ENCODE measurements at places on chromosomes 3 and 15. TPM values are rescaled to one million over a fixed set of nuclear protein-coding genes. Genes with fewer than 3 reads are reported as not detected.

GRCh38 chr15:74397239-74398068 lies 30.0 kb upstream of the CYP11A1 start:
- H3K27ac ChIP-seq: no peak overlapping the region
- H3K4me3 ChIP-seq: no peak overlapping the region
- H3K4me1 ChIP-seq: peaks cover 25% of the 10 kb centered on the region

- no peak overlapping the region for H3K4me3 ChIP-seq
- no peaks in the 10 kb centered on the region for H3K36me3 ChIP-seq
- peaks cover 27% of the 10 kb centered on the region for H3K27me3 ChIP-seq
- peaks cover 40% of the 10 kb centered on the region for H3K4me1 ChIP-seq
- peak overlapping the region; percentile 24 for H3K27ac ChIP-seq
These were observed 4.6 kb downstream of the LOXL1 start for GRCh38 chr15:73930790-73931281.

DNA sequence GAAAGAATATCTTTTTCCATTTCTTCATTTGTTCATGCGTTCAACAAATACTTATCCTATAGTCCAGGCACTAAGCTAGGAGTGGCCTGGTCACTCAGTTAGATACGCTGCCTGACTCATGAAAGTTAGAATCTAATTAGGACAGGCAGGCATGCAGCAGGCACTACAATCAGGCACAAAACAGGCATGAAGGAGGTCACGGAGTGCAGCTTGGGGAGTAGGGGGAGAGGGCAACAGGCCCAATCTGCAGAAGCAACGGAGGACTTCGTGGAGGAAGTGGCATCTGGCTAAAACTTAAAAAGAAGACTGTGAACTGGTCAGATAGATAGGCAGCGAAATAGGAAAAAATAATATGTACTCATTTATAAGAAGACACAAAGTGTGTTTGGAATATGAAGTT lies 420.9 kb downstream of the MAGI1 start:
- no peaks in the 10 kb centered on the region for H3K36me3 ChIP-seq
- no peak overlapping the region for H3K27ac ChIP-seq
- H3K4me1 ChIP-seq: no peaks in the 10 kb centered on the region
- H3K27me3 ChIP-seq: no peaks in the 10 kb centered on the region
- DNase-seq: no peak

- H3K27ac ChIP-seq: no peak overlapping the region
- H3K4me1 ChIP-seq: peaks cover 7% of the 10 kb centered on the region
- no peak overlapping the region for H3K4me3 ChIP-seq
- no peaks in the 10 kb centered on the region for H3K27me3 ChIP-seq
These were observed 192.6 kb downstream of the PDZRN3 start for GRCh38 chr3:73432023-73432705.

The OR4F15 gene
- total RNA-seq: not detected

GRCh38 chr3:88010810-88011209 lies 48.0 kb downstream of the CGGBP1 start:
- no peaks in the 10 kb centered on the region for H3K27me3 ChIP-seq
- no peaks in the 10 kb centered on the region for H3K4me1 ChIP-seq
- no peak overlapping the region for H3K27ac ChIP-seq
- no peak overlapping the region for H3K4me3 ChIP-seq
- DNase-seq: no peak

- no peak overlapping the region for H3K27ac ChIP-seq
- H3K36me3 ChIP-seq: peaks cover 41% of the 10 kb centered on the region
- no peak overlapping the region for H3K4me3 ChIP-seq
These were observed 80.6 kb downstream of the ARIH1 start for GRCh38 chr15:72554471-72555425.

GRCh38 chr3:94234177-94234788 lies 171.4 kb downstream of the NSUN3 start:
- no peaks in the 10 kb centered on the region for H3K36me3 ChIP-seq
- H3K27me3 ChIP-seq: no peaks in the 10 kb centered on the region
- H3K4me3 ChIP-seq: no peak overlapping the region
- DNase-seq: no peak
- no peaks in the 10 kb centered on the region for H3K4me1 ChIP-seq
- H3K27ac ChIP-seq: no peak overlapping the region

The CTDSPL2 gene
- total RNA-seq: 37.2 TPM

DNA sequence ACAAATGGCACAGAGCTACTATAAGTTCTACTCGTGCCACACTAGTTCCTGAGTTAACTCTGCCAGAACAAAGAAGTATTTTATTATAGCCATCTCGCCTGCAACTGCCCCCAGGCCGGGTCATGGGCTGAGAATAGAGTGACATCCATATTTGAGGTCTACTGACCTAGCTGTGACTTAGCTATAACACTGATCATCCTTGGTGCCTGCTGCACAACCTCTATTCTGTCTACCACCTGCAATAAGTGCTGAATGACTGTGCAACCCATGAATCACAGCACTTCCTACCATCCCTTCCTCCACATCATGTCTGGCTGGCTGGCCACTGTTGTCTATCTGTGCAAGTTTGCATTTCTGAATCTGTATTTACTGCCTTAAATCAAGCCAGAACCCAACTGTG lies 506.5 kb upstream of the TBL1XR1 start:
- DNase-seq: no peak
- no peaks in the 10 kb centered on the region for H3K27me3 ChIP-seq
- H3K4me1 ChIP-seq: no peaks in the 10 kb centered on the region
- no peaks in the 10 kb centered on the region for H3K36me3 ChIP-seq
- H3K27ac ChIP-seq: no peak overlapping the region
- no peak overlapping the region for H3K4me3 ChIP-seq

GRCh38 chr3:126732281-126733060 lies 28.4 kb downstream of the CHCHD6 start:
- no peak for DNase-seq
- H3K4me3 ChIP-seq: no peak overlapping the region
- no peaks in the 10 kb centered on the region for H3K4me1 ChIP-seq
- H3K27ac ChIP-seq: no peak overlapping the region
- H3K27me3 ChIP-seq: no peaks in the 10 kb centered on the region

DNA sequence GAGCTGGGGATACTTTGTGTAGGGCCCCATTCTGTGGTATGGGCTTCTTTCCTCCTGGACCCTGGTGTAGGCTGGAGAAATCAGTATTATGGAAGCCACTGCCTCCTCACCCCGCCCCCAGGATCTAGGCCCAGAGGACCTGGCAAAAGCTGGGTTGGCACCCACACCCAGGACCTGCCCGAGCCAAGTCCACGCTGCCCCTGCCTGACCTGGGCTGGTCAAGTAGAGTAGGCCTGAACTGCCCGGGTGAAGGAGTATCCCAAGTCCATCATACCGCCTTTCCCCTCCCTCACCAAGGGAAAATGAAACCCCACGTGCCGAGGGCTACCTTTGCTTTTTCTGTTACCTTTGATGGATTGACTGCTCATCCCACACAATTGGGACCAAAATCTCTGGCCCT lies 37.7 kb upstream of the TRAK1 start:
- H3K27me3 ChIP-seq: no peaks in the 10 kb centered on the region
- no peaks in the 10 kb centered on the region for H3K36me3 ChIP-seq
- peaks cover 44% of the 10 kb centered on the region for H3K4me1 ChIP-seq
- H3K4me3 ChIP-seq: no peak overlapping the region

GRCh38 chr3:140509534-140509933 lies 168.3 kb upstream of the TRIM42 start:
- H3K27ac ChIP-seq: no peak overlapping the region

The NEO1 gene
- total RNA-seq: 37.8 TPM

GRCh38 chr3:124981472-124981871 lies 46.9 kb upstream of the MUC13 start:
- H3K4me1 ChIP-seq: peaks cover 37% of the 10 kb centered on the region
- no peaks in the 10 kb centered on the region for H3K27me3 ChIP-seq
- no peak for DNase-seq
- H3K27ac ChIP-seq: no peak overlapping the region
- H3K36me3 ChIP-seq: peaks cover 54% of the 10 kb centered on the region

GRCh38 chr3:149839896-149840295 lies 26.9 kb downstream of the RNF13 start:
- no peak for DNase-seq
- H3K27me3 ChIP-seq: no peaks in the 10 kb centered on the region
- H3K27ac ChIP-seq: no peak overlapping the region
- no peaks in the 10 kb centered on the region for H3K36me3 ChIP-seq
- no peaks in the 10 kb centered on the region for H3K4me1 ChIP-seq
- H3K4me3 ChIP-seq: no peak overlapping the region

DNA sequence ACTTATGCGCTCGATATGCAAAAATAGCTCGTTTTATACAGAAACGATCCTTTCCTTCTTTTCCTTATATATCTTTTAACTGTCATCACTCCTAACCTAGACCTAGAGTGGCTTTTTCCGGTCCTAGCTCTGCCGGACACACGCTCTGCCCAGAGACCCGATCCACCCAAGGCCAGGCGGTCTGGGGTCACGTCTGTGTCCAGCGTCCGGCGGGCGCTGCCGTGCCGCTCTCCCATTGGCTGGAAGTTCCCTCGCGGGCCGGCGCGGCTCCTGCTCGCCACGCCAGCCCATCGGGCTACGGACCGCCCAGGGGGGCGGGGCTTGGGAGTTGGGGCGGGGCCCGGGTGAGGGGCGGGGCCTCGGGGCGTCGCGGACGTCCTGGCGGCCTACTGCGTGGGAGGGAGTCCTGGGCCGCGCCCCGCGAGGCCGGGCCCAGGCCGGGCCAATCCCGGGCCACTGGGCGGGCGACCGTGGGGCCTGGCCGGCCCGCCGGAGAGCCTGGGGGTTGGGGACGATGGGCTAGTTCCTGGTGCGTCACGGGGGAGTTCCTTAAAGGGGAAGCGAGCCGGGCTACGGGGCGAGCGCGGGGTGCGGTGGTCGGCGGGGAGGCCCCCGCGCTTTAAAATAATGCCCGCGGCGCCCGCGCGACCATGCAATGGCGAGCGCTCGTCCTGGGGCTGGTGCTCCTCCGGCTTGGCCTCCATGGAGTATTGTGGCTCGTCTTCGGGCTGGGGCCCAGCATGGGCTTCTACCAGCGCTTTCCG lies at the start of gene EDEM1:
TSS of gene EDEM1 (plus strand) at position 552 of the 764 bp plus-strand sequence. CDS start at position 651, 99 bp downstream.
- peak within 1 kb of the TSS; percentile 96 for H3K4me3 ChIP-seq
- H3K4me1 ChIP-seq: peaks cover 51% of the 10 kb centered on the region
- peaks cover 5% of the 10 kb centered on the region for H3K36me3 ChIP-seq
- DNase-seq: peak; percentile 96

The DPPA2 gene
- total RNA-seq: not detected

The FAM43A gene
- 12.9 TPM for total RNA-seq

GRCh38 chr3:196793246-196793645 lies 53.6 kb downstream of the PAK2 start:
- H3K4me1 ChIP-seq: peaks cover 5% of the 10 kb centered on the region
- DNase-seq: no peak
- no peak overlapping the region for H3K4me3 ChIP-seq
- no peak overlapping the region for H3K27ac ChIP-seq
- no peaks in the 10 kb centered on the region for H3K36me3 ChIP-seq

The ADGRG7 gene
- not detected for total RNA-seq

DNA sequence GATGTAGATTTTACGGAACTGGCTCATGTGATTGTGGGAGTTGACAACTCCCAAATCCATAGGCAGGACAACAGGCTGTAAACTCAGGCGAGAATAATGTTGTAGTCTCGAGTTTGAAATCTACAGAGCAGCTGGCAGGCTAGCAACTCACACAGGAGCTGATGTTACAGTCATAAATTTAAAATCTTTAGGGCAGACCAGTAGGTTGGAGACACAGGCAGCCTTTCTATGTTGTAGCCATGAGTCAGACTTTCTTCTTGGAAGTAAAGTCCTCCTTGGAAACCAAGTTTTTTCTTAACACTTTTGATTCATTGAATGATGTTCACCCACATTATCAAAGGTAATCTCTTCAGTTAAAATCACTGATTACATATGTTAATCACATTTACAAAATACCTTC lies 89.1 kb upstream of the ALCAM start:
- no peaks in the 10 kb centered on the region for H3K27me3 ChIP-seq
- H3K4me3 ChIP-seq: no peak overlapping the region
- no peaks in the 10 kb centered on the region for H3K36me3 ChIP-seq
- H3K4me1 ChIP-seq: no peaks in the 10 kb centered on the region
- no peak overlapping the region for H3K27ac ChIP-seq

- H3K36me3 ChIP-seq: no peaks in the 10 kb centered on the region
- no peak overlapping the region for H3K27ac ChIP-seq
- H3K4me1 ChIP-seq: no peaks in the 10 kb centered on the region
- no peak overlapping the region for H3K4me3 ChIP-seq
- no peaks in the 10 kb centered on the region for H3K27me3 ChIP-seq
These were observed 733.5 kb downstream of the NTRK3 start for GRCh38 chr15:87522997-87523396.

DNA sequence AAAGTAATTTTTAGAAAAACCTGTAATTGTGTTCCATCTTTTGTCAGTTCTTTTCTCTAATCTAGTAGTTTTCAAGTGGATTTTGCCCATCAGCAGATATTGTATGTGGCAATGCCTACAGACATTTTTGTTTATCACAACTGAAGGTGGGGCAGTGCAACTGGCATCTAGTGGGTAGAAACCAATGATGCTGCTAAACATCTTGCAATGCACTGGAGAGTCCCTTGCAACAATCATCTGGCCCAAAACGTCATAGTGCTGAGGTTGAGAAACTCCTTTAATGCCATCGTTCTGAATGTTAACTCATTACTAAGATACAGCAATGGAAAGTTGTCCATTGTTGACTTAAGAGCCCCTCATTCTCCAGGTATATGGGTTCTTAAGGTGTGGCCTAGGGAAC lies 80.1 kb downstream of the BTD start:
- no peak overlapping the region for H3K4me3 ChIP-seq
- DNase-seq: no peak
- peaks cover 53% of the 10 kb centered on the region for H3K36me3 ChIP-seq
- H3K27ac ChIP-seq: no peak overlapping the region
- no peaks in the 10 kb centered on the region for H3K27me3 ChIP-seq

DNA sequence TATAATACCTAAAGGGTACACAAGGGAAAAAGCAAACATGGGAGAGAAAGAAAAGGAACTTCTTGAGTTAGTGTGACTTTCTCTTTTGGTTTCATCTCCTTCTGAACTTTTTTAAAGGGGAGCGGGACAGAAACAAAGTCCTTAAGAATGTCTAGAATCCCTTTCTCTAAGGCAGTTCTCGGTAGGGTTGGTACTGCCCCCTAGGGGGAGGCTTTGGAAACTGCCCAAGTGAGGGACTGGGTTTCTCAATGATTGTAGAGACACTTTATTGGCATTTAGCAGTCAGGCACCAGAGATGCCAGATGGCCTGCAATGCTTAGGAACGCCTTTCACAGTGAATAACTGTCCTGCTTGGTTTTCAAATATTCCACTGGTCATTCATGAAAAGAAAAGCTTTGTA lies 172.7 kb downstream of the WDR72 start:
- peak; percentile 40 for DNase-seq
- no peak overlapping the region for H3K27ac ChIP-seq
- no peaks in the 10 kb centered on the region for H3K4me1 ChIP-seq
- H3K27me3 ChIP-seq: no peaks in the 10 kb centered on the region
- H3K36me3 ChIP-seq: no peaks in the 10 kb centered on the region

The WWTR1 gene
- total RNA-seq: 89.5 TPM
